CD4-positive, CD25-positive, alpha-beta regulatory T cell (primary cell): ENCODE measurements at places on chromosomes 1 and 21.

- no peak for DNase-seq
These were observed 61.4 kb upstream of the FMN2 start for GRCh38 chr1:240030236-240030635.

DNA sequence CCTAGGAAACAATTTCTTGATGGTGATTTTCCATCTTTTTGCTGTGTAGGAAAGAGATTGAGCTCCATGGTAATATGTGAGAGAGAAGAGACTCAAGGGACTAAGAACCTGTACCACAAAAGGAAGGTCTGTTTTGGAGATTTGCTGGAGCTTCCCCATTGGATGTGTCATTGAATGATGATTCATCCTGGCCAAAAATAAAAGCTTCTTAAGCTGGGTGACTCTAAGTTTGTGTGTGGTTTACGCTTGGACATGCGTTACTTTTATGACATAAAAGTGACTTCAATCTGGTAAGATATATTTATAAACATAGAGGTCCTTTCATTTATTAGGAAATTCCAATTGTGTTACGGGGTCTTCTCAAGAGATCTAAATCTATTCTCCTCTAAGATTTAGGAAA lies 17.4 kb upstream of the IL19 start:
- no peak for DNase-seq

- DNase-seq: no peak
These were observed 376.4 kb downstream of the PCP4 start for GRCh38 chr21:40243685-40244084.

DNA sequence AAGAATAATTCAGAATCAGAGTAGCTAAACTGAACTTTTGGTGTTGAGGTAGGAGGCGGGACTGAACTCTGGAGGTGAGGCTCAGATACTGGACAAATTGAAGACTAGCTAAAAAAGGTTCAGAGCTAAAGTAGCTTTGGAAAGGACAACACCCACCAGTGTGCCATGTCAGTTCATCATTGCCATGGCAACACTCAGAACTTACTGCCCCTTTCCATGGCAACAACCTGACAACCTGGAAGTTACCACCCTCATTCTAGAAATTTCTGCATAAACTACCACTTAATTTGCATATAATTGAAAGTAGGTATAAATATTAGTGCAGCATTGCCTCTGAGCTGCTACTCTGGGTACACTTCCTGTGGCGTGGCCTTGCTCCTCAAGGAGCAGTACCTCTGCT lies 30.3 kb upstream of the POGK start:
- no peak for DNase-seq

- no peak for DNase-seq
These were observed 60.5 kb upstream of the SIPA1L2 start for GRCh38 chr1:232690285-232690935.
